ENCODE measurements at places on chromosomes 12 and 14.
A peak's percentile ranks its signal among the peaks of the same experiment; 100 is the strongest.

DNA sequence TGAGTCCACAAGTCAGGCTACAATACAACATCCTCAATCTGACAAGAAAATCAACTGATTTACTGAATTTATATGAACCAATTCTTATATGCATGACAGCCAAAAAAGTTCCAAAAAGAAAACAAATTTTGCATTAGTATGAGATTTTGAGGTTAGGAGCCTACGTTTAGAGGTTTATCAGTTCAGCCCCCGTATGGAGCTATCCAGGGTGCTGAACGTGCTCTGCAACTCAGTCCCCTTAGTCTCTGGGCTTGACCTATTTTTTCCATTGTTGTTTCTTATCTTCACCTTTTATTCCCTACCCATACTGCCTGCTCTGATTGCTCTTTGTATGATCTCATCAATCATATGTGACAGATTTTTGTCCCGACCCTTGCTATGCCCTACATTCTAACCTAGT is 693.0 kb downstream of the NRXN3 start:
- peak; percentile 4 for DNase-seq

GRCh38 chr14:54919330-54919729 is 16.7 kb upstream of the GCH1 start:
- no peak for DNase-seq

- DNase-seq = no peak
Observed at GRCh38 chr12:12919666-12920435, 28.5 kb downstream of the GPRC5A start.

DNA sequence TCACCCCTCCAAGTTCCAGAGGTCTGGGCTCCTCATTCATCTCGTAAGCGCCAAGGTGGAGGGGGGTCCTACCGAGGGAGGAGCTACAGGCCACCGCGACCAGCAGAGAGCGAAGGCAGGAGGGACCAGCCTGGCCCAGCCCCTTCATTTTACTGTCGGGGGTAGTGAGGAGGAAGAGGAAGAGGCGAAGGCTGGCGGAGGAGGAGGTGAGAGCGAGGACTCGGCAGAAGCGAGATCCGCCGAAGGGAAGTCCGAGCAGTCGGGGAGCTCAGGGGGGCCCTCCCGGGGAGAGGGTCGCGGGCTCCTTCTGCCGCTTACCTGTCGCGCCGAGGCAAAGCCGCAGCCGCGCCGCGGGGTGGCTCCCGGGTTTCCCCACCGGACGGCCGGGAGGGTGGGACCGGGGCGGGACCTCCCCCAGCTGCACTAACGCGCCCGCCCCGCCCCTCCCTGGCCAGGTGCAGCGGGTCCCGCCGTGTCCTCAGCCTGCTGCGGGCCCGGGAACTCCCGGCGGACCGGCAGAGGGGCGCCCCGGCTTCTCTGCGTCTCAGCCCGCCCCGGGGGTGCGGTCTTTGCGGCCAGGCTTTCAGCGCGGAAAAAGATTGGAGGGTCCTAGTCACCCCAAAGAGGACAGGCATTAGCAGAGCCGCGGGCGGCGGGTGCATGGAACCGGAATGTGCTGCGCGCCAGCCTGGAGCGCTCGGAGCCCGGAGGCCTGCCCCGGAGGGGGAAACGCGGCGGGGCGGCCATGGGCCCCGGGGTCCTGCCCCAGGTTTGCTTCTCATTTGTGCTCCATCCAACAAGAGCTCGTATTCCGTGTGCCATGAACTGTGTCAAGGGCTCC is at the start of gene GALNT6:
GALNT6 (minus strand) TSS at position 124 of the 841 bp plus-strand sequence. CDS start 11,625 bp downstream, outside the sequence.
- no peak for DNase-seq

GRCh38 chr14:89268514-89268913 is 148.5 kb downstream of the FOXN3 start:
- no peak for DNase-seq

DNA sequence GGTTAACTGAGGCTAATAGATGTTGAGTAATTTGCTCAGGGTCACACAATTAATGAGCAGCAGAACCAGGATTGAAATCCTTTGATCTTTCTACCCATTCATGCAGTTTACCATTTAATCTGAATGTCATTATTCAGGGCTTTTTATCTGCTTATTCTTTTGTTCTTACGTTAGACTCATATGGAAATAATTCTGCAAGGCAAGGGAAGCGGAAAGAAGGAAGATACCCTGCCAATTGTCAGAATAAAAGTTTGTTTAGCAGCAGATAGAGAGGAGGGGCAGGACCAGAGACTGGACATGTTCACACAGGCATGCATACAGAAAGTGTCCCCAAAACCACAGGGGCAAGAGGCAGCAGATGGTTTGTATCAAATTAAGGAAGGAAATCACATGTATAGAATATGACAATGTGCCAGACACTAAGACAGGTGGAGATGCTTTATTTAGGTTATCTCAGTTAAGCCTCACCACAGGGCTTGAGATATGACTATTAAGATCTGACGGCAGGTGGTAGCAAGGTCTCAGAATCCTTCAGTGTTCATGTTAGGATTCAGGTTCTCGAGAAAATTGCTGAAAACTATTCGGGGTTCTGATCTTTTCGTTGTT is 29.8 kb downstream of the BRMS1L start:
- no peak for DNase-seq

DNA sequence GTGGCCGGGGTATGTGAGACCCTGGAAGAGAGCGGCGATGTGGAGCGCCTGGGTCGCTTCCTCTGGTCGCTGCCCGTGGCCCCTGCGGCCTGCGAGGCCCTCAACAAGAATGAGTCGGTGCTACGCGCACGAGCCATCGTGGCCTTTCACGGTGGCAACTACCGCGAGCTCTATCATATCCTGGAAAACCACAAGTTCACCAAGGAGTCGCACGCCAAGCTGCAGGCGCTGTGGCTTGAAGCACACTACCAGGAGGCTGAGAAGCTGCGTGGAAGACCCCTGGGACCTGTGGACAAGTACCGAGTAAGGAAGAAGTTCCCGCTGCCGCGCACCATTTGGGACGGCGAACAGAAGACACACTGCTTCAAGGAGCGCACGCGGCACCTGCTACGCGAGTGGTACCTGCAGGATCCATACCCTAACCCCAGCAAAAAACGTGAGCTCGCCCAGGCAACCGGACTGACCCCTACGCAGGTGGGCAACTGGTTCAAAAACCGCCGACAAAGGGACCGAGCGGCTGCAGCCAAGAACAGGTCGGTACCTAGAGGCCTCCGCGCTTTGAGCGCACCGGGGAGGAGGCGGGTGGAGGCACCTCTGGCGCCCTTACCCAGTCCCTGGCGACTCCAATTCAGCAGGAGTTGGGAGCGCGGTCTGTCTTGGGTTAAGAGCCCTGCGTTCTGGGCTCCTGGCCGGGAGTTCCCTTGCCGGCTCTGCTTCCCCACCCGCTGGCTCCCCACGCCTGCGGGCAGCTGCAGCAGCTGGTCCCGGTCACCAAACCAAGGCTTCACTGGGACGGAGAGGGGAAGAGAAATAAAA is 700 bp downstream of the SIX6 start:
- DNase-seq = no peak

- peak; percentile 88 for DNase-seq
Observed at GRCh38 chr12:123972457-123973401, at the start of the genes CCDC92 and ZNF664. TSS of gene CCDC92 (minus strand) at chr12:123972831. CDS start at chr12:123944305, 28,526 bp downstream. TSS of gene ZNF664 (plus strand) at chr12:123973215. CDS start at chr12:124012145, 38,930 bp downstream.

- no peak for DNase-seq
Observed at GRCh38 chr12:1797991-1798640, 22.2 kb upstream of the LRTM2 start.

DNA sequence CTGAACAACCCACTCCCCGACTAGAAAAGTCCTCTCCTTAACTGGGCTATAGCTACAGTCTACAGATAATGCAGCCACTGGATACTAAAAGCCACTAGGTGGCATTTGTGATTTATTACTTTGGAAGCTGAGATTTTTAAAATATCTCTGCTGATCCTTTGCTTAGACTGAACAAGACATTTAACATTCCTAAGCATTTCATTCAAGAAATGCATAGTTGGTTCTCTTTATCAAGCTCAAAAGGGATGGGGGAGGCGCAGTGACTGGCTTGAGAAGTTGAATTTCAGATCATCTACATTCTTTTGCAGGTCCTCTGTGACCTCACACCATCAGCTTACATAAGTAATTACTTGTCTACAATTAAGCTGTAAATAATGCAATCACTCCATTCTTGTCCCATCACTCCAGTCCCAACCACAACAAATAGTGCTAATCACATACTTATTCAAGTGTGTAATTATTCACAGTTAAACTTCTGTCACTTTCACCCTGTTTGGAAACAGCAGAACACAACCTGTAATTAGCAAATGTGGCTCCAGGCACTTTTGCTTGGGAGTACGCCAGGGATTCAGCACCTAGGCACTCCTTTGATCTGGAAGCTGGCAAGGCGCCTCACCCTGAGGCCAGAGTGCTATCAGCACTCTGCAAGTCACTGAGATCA is 203.6 kb downstream of the NOVA1 start:
- peak; percentile 15 for DNase-seq

- DNase-seq = no peak
Observed at GRCh38 chr14:87079416-87079815, 913.6 kb downstream of the GALC start.

DNA sequence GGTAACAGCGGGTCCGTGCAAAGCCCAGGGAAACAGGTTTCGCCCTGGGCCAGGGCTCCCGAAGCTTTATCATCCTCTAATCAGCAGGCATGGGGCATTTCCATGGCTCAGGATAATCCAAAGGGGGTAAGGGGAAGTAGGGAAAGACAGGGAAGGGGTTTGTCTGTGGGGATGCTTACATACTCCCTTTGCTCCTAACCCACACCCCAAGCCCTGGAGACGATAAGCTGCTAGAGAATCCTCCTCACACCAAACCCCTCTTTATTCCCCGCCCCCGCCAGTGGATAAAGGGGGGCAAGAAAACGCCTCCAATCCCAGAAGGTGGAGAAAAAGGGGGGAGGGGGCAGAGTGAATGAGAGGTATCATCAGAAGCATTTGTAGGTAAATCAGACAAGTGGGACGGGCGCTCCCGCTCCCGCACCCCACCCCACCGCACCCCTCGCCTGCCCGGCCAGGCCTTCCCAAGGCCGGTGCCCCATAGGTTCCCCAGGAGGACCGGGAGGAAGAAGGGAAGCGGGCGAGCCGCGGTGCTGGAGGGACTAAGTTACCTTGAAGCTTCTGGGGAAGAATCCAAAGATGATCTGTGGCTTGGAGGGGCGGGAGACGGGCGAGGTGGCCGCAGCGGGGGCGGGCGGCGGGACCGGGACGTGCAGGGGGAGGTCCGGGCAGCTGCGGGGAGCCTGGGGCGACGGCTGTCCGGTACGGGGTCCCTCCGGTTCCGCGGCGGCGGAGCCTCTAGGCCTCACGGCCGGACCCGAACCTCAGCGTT is 762 bp downstream of the PPP2R5E start:
- peak; percentile 10 for DNase-seq

- no peak for DNase-seq
Observed at GRCh38 chr14:23047034-23047634, 5.1 kb downstream of the PSMB11 start.

GRCh38 chr12:71214511-71215285 is 56.9 kb upstream of the TSPAN8 start:
- no peak for DNase-seq

DNA sequence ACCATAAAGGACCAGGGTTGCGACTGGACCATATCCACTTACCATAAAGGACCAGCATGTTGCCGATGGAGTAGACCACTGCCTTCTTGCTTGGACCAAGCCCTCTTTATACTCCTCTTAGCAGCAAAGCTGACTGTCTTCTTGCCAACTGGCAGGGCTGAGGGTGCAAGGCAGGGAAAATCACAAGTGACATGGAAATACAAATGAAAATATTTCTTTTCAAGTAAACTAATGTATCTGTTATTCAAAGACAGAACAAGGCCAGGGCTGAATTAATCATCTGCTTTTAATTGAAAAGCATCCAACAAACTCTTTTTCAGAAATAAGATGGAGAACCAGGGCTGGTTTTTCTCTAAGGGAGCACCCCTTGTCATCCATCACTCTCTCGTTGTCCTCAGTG is at the start of gene CELA1:
CELA1 (minus strand) TSS at position 99 of the 400 bp plus-strand sequence; CDS start at position 58, 41 bp downstream.
- no peak for DNase-seq

DNA sequence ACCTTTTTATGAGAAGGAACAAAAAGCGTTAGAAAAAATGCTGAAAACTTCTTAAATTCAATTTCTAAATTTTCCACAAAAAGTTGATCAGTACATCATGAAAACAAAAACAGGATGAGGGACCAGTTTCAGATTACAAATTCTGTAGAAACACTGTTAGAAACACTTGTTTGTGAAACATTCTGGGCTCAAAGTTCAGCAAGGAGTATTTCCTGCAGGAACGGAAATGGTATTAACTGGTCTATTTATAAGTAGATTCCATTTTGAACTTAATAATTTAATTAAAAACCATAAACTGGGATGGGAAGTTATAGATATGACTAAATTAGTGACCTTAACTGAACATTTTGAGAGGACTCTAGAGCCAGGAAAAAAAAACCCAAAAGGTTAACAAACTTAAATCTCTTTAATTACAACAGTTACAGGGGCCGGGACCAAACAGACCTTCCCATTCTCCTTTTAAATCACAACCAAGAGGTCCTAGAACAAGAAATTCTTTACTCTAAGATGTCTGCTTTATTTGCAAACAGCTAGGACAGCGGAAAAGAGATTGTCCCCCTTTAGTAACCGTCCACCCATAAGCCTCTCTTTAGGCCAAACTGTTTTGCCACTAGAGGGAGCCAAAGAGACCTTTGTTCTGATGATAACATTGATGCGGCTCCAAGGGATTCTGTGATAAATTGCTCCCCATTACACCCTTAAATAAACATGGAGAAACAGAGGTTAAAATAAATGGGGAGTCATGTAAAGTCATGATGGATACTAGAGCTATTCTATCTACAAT is 69.0 kb upstream of the RERGL start:
- DNase-seq = peak; percentile 22

- no peak for DNase-seq
Observed at GRCh38 chr14:56858422-56858821, 48.1 kb upstream of the OTX2 start.

- DNase-seq = peak; percentile 38
Observed at GRCh38 chr12:14776236-14776961, 26.9 kb downstream of the WBP11 start.

GRCh38 chr12:28550757-28551704 is 360.8 kb downstream of the CCDC91 start:
- peak; percentile 81 for DNase-seq

GRCh38 chr12:124261885-124262284 is 33.0 kb upstream of the RFLNA start:
- no peak for DNase-seq

DNA sequence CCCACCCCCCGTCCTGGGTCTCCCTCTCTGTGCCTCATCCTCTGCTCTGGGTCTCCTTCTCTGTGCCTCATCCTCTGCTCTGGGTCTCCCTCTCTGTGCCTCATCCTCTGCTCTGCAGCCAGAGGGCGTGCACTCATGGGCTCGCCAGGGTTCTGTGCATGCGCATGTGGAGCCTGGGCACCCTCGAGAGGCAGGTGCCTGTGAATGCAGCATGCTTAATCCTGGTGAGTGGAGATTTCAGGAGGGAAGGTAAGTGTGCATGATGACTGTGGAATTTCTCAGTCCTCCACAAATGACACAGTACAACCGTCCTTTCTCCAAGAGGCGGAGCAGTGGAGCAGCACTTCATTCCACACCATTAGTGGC is 65.2 kb downstream of the EP400 start:
- DNase-seq = no peak

DNA sequence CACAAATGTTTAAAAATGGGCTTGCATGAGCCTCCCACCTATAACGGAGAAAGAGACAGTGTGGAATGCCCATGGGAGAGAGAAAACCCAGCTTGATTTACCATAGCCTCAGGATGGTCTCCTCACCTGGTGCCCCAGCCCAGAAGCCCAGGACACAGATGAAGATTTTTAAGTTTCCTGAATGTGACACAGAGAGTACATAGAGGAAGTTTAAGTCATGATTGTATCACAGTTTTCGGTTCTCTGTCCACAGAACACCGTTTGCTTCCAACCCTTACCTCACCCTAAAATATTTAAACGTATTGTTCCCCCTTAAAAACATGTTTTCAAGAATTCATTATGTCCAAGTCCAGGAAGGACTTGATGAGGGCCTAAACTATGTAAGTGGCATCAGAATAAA is 56.2 kb downstream of the NELL2 start:
- no peak for DNase-seq

GRCh38 chr14:103164779-103165178 is 41.5 kb downstream of the TNFAIP2 start:
- DNase-seq = no peak

Measured in HCEC 1CT (cell line).